ENCODE measurements at places on chromosomes 12 and 14.
A peak's percentile ranks its signal among the peaks of the same experiment; 100 is the strongest.

- H3K27me3 ChIP-seq = no peaks in the 10 kb centered on the region
- peak; percentile 6 for DNase-seq
- H3K4me3 ChIP-seq = no peak overlapping the region
- no peak overlapping the region for H3K27ac ChIP-seq
- H3K4me1 ChIP-seq = no peaks in the 10 kb centered on the region
Observed at GRCh38 chr14:51087031-51087441, 7.9 kb downstream of the TRIM9 start.

- H3K4me1 ChIP-seq = no peaks in the 10 kb centered on the region
- no peak overlapping the region for H3K4me3 ChIP-seq
- DNase-seq = no peak
- H3K27me3 ChIP-seq = no peaks in the 10 kb centered on the region
Observed at GRCh38 chr14:53515276-53515675, 362.2 kb upstream of the DDHD1 start.

- DNase-seq = no peak
- no peak overlapping the region for H3K27ac ChIP-seq
- H3K27me3 ChIP-seq = no peaks in the 10 kb centered on the region
- H3K4me1 ChIP-seq = no peaks in the 10 kb centered on the region
Observed at GRCh38 chr14:59582845-59583509, 6.4 kb upstream of the CCDC175 start.

- no peak overlapping the region for H3K4me3 ChIP-seq
- DNase-seq = no peak
- H3K4me1 ChIP-seq = no peaks in the 10 kb centered on the region
- no peaks in the 10 kb centered on the region for H3K27me3 ChIP-seq
- no peak overlapping the region for H3K27ac ChIP-seq
Observed at GRCh38 chr12:93603762-93604161, 31.3 kb downstream of the SOCS2 start.

GRCh38 chr12:23428758-23429157, 520.7 kb downstream of the SOX5 start:
- H3K27ac ChIP-seq = no peak overlapping the region
- no peak overlapping the region for H3K4me3 ChIP-seq
- H3K27me3 ChIP-seq = no peaks in the 10 kb centered on the region
- H3K4me1 ChIP-seq = no peaks in the 10 kb centered on the region

DNA sequence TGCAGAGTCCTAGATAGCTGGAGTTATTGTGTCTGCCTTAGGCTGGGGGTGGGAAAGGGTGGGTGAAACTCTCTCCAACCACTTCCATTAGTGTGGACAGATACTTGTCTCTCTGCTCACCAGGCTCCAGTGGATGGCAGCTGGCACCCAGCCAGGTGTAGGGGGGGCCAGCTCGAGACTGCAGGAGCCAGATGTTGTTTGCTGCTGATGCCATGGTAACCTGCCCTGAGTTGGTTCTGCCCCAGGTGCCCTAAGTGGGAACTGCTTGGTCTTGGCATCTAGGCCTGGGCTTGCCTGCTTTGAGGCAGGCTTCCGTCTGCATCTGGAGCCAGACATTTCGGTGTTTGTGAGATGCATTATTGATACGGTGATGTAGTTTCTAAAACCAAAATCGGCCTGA, 82.2 kb downstream of the ADCK1 start:
- H3K4me1 ChIP-seq = peaks cover 18% of the 10 kb centered on the region
- H3K36me3 ChIP-seq = no peaks in the 10 kb centered on the region

- peak; percentile 38 for DNase-seq
- no peak overlapping the region for H3K4me3 ChIP-seq
- H3K36me3 ChIP-seq = no peaks in the 10 kb centered on the region
- no peaks in the 10 kb centered on the region for H3K27me3 ChIP-seq
- peaks cover 21% of the 10 kb centered on the region for H3K4me1 ChIP-seq
Observed at GRCh38 chr12:68374307-68374982, 42.3 kb upstream of the MDM1 start.

DNA sequence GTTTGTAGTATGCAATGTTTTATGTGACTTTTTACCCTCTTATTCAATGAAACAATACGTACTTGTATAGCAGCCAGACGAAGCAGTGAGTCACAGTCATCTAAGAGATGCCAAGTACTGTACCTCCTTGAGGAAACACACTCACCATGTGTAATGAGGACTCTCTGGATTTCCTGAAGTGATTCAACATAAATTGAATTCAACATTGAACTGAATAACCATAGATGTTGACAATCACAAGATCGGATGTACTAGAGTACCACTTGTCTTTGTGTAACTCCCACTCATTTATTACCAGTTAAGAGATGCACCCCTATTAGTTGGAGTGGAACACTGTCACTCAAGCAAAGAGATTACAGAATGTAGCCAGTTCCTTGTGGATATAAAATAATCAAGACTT, 175.2 kb upstream of the HMGA2 start:
- H3K27ac ChIP-seq = no peak overlapping the region
- H3K4me3 ChIP-seq = no peak overlapping the region
- peak; percentile 12 for DNase-seq
- no peaks in the 10 kb centered on the region for H3K27me3 ChIP-seq
- H3K4me1 ChIP-seq = peaks cover 3% of the 10 kb centered on the region
- H3K36me3 ChIP-seq = no peaks in the 10 kb centered on the region

GRCh38 chr12:52872644-52873389, 24.0 kb upstream of the KRT78 start:
- peaks cover 43% of the 10 kb centered on the region for H3K4me1 ChIP-seq
- H3K36me3 ChIP-seq = no peaks in the 10 kb centered on the region
- DNase-seq = no peak
- H3K27me3 ChIP-seq = no peaks in the 10 kb centered on the region

- H3K27me3 ChIP-seq = peaks cover 45% of the 10 kb centered on the region
- no peaks in the 10 kb centered on the region for H3K36me3 ChIP-seq
- no peak within 1 kb of the TSS for H3K27ac ChIP-seq
- H3K4me1 ChIP-seq = peaks cover 4% of the 10 kb centered on the region
- peak within 1 kb of the TSS; percentile 26 for H3K4me3 ChIP-seq
Observed at GRCh38 chr14:76375947-76376404, at the start of gene ESRRB. Gene ESRRB, plus strand, starts transcription at chr14:76376137. Its CDS starts 265 bp downstream, at chr14:76376402.

GRCh38 chr12:104641862-104642261, 185.1 kb downstream of the CHST11 start:
- peak; percentile 37 for DNase-seq
- H3K36me3 ChIP-seq = no peaks in the 10 kb centered on the region
- no peak overlapping the region for H3K4me3 ChIP-seq

GRCh38 chr12:112234303-112234702, 108.9 kb downstream of the TRAFD1 start:
- DNase-seq = peak; percentile 94
- H3K27me3 ChIP-seq = no peaks in the 10 kb centered on the region
- H3K4me1 ChIP-seq = peaks cover 10% of the 10 kb centered on the region
- H3K4me3 ChIP-seq = no peak overlapping the region

DNA sequence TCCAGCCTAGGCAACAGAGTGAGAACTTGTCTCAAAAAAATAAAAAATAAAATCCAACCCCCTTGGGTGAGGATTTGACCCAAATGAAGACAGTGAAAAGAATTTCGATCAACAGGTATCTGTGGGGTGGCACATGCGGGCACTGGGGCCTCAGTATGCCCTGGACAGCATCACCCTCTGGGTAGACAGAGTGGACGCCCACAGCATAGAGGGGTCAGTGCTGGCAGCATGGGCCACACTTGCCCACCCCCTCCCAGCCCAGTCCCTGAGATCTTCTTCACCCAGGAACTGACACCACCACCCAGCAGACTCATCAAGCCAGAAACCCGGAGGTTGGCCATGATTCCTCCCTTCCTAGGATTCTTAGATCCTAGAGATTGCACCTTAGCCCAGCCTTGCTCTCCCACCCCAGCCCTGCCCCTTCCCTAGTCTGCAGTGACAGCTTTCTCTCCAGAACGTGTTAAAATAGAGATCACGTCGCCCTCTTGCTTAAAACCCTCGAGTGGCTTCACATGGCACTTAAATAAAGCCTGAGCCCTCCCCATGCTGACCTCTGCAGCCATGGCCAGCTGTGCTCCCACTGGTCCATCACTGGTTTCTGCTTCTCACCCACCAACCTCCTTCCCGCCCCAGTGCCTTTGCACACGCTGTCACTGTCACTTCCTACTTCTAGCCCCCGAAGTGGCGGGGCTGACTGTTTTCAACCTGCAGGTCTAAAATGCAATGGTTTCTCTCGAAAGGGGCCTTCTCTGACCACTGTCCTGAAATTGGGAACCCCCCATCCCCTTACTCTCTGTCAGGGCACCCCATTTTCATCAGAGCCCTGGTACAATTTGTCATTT, 26.2 kb upstream of the DYNC1H1 start:
- no peaks in the 10 kb centered on the region for H3K27me3 ChIP-seq
- no peaks in the 10 kb centered on the region for H3K4me1 ChIP-seq
- no peak overlapping the region for H3K4me3 ChIP-seq
- H3K36me3 ChIP-seq = no peaks in the 10 kb centered on the region

GRCh38 chr14:20970647-20970982, 15.3 kb downstream of the RNASE2 start:
- H3K4me1 ChIP-seq = peaks cover 4% of the 10 kb centered on the region
- no peak overlapping the region for H3K4me3 ChIP-seq
- H3K27ac ChIP-seq = no peak overlapping the region
- no peak for DNase-seq
- no peaks in the 10 kb centered on the region for H3K36me3 ChIP-seq

- H3K4me3 ChIP-seq = no peak overlapping the region
- no peak for DNase-seq
- no peak overlapping the region for H3K27ac ChIP-seq
- no peaks in the 10 kb centered on the region for H3K36me3 ChIP-seq
- H3K27me3 ChIP-seq = no peaks in the 10 kb centered on the region
Observed at GRCh38 chr12:131164096-131164872, 210.6 kb downstream of the ADGRD1 start.

- H3K36me3 ChIP-seq = no peaks in the 10 kb centered on the region
- no peak overlapping the region for H3K27ac ChIP-seq
- H3K27me3 ChIP-seq = no peaks in the 10 kb centered on the region
- H3K4me1 ChIP-seq = no peaks in the 10 kb centered on the region
Observed at GRCh38 chr12:52581481-52581880, 7.8 kb upstream of the KRT74 start.

- no peaks in the 10 kb centered on the region for H3K4me1 ChIP-seq
- no peak overlapping the region for H3K4me3 ChIP-seq
- H3K27ac ChIP-seq = no peak overlapping the region
Observed at GRCh38 chr12:83265808-83266207, 579.1 kb downstream of the TMTC2 start.

DNA sequence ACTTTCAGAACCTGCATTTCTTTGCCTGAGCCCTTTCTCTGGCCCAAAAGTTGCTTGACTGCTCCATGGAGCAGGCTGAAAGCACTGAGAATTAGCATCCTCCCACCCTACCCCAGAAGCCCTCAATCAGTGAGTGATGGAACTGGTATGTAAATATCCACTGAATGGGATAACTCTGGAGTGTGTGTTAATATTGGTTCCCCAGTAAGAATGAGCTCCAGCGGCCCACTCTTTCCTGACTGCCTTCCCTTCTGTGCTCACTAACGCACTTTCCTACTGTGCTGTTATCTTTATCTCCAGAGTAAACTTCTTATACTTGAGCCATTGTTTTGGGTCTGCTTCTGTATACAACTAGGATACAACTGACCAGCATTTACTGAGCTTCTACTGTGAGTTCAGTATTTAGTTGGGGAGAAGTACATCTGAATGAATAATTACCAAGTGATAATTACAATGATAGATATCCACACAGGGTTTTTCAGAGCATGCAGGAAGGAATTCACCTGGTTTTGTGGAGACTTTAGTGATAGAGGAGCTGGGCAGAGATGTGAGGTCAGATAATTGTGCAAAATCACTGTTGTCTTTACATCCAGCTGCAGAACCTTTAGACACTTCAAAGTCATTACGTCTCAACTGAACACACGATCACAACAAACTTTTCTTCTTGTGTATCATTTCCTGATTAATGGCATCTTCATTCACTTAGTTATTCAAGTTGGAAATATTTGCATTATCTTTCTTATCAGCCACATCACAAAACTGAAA, 149.2 kb upstream of the BTG1 start:
- DNase-seq = no peak
- no peak overlapping the region for H3K4me3 ChIP-seq
- H3K27ac ChIP-seq = no peak overlapping the region

GRCh38 chr12:115109863-115110262, 425.9 kb upstream of the TBX3 start:
- DNase-seq = no peak
- H3K27me3 ChIP-seq = no peaks in the 10 kb centered on the region
- H3K4me1 ChIP-seq = no peaks in the 10 kb centered on the region
- no peak overlapping the region for H3K27ac ChIP-seq
- no peak overlapping the region for H3K4me3 ChIP-seq

DNA sequence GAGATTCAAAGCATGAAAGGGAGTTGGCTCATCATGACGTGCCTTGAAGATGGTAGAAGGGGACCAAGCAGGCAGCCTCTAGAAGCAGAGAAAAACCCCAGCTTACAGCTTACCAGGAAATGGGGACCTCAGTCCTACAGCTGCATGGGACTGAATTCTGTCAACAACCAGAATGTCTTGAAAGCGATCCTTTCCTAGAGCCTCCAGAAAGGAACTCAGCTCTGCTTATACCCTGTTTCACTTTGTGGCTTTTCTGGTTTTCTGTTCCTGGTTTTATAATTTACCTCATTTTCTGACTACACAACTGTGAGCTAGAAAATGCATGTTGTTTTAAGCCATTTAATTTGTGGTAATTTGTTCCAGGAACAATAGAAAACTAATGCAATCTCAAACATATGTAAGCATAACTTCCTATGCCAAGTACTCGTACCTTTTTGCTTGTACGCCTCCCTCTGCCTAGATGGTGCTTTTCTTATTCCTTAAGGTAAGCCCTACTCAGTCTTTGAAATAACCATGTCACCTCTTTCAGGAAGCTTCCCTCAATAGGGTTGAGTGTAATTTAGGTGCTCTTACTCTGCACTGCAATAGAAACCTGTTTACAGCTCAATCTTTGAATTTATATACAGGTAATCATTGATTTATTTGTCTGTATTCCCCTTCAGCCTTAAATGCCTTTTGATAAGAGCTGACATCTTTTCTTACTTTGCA, 348.8 kb downstream of the TMEM117 start:
- no peak overlapping the region for H3K27ac ChIP-seq
- H3K4me1 ChIP-seq = no peaks in the 10 kb centered on the region
- no peak for DNase-seq
- H3K4me3 ChIP-seq = no peak overlapping the region

DNA sequence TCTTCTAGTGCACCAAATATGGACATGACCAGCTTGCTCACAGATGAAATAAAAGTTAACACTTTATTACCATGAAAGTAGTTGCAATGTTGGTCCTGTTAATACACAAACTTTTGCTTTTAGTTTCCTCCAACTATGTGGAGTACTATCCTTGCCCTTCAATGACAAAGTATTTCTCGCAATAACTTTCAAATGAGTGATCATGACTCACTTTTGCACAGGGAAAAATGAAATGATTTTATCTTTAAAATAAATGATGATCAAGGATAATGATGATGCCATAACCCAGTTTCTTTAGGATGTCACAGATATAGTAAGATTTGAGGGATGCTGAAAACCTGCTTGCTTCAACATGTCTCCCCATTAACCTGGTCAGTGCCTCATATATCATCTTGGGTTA, 254.0 kb upstream of the KITLG start:
- H3K36me3 ChIP-seq = no peaks in the 10 kb centered on the region
- no peak for DNase-seq
- H3K27ac ChIP-seq = no peak overlapping the region
- H3K4me3 ChIP-seq = no peak overlapping the region
